Stomach (tissue), 19 donors: ENCODE measurements at places on chromosomes 11 and 22. TPM values are rescaled to one million over a fixed set of nuclear protein-coding genes. Genes with fewer than 3 reads are reported as not detected.

- DNase-seq: no peak
Observed at GRCh38 chr11:75068559-75068958, 28.1 kb downstream of the OR2AT4 start.

- no peak for DNase-seq
Observed at GRCh38 chr11:114155116-114155515, 95.6 kb downstream of the ZBTB16 start.

DNA sequence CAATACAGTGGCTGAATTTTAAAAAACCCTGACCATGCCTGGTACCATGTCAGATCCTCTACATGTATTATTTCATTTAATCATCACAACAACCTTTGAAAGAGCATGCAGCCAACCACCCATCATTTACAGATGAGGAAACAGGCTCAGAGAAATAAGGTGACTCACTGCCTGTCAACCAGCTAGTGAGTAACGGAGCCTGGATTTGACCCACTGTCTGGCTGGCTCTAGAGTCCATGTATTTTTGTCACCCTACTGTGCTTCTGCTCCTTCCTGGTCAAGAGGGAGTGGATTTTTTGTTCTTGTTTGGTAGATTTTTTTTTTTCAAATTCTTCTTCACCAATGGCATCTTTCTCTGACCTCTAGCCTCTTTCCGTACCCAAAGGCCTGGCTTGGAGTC is 77.4 kb downstream of the CWC15 start:
- DNase-seq: no peak

- no peak for DNase-seq
Observed at GRCh38 chr11:22860241-22860640, at the start of gene CCDC179. Gene CCDC179 (minus strand): TSS chr11:22860474. CDS start chr11:22860421, 53 bp downstream.

GRCh38 chr11:65745049-65745448 is 24.5 kb upstream of the RNASEH2C start:
- DNase-seq: no peak

DNA sequence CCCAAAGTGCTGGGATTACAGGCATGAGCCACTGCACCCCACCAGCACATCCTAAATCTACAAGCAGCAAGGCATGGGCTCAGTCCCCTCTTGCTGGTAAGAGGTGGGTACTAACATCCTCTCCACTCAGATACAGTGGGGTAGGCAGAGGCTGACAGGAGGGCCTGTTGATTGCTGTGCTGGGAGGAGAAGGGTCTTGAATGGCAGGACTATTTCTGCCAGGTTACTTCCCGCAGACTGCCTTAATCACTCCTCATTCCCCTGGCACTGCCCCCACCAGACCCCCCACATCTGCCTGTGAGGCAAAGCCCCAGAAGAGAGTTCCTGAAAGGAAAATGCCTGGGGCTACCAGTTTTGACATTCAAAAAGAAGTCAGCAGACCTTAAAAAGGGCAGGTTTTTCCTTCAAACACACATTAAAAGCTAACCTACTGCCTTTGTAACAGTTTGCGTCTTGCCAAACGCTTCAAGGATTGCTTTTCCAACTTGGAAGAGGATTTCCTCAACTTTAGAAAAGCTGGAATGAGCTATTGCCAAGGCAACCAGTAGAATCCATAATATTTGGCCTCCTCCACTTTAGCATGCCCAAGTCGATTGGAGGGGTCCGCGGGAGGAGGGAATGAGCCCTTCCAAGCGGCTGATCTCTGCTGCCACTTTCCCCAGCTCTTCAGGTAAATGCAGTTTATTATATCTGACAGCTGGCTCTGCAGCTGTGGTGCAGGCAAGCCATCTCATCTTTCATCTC is 62.0 kb downstream of the FDX1 start:
- DNase-seq: peak; percentile 50

DNA sequence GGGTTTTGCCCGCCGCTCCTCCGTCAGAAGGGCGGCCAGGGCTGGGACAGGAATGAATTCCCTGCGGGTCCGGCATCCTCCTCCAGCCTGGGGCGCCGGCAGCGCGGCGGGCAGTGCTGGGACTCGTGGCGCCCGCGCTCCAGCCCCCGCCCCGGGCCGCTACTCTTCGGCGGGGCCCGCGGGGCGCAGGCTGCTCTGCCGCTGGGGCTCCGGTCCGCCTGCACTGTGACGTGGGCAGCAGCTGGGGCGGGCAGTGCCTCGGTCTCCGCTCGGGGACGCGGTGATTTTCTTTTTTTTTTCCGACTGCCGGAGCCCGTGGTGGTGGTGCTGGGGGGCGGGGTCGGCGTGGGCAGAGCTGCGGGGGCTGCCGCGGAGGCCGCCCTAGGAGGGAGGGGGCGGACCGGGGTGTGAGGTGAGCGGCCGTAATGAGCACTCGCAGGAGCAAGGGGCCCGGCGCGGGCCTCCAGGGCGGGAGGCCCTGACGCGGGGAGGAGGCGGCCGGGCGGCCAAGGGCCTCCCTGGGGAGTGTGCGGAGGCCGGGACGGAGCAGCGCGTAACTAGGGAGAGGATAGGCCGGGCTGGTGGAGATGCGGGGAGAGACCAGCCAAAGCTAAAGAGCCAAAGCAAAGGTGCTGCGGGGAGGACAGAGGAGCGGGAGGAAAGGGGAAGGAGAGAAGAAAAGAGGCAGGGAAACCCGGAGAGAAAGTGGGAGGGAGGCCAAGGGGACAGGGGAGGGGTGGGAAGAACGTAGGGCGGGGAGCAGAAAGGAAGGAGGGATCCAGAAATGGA is 73.3 kb upstream of the ZBED5 start:
- DNase-seq: peak; percentile 94

- DNase-seq: no peak
Observed at GRCh38 chr11:64267207-64267945, 16.0 kb downstream of the PLCB3 start.

- no peak for DNase-seq
Observed at GRCh38 chr11:65219930-65220213, 38.1 kb downstream of the CAPN1 start.

DNA sequence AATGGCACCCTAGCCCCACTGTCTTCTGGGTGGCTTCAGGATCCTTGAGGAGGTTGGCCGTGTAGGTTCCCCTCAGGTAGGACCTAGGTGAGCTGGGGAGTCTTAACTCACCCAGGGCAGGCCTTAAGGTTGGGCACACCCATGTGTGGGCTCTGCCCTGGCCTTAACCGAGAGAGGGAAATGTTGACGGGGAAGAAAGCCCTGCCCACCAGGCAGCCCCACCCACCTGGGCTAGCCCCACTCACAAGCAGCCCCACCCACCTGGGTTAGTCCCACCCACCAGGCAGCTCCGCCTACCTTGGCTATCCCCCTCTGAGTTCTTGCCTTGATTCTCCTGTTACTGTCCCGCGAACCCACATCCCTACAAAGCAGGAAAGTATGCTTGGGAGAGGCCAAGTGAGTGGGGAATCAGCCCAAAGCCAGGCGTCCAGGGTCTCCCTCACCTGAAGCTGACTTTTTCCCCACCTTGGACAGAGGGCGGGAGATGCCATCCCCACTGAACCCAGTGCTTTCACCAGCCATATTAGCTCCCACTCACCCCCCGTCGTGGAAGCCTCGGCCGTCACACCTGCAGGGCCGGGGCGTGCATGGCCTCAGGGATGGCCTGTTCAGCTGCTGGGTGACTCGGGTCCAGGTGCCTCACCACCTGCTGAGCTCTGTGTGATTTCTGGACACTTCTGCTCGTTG is at the start of gene MYEOV:
MYEOV (plus strand) TSS at position 337 of the 687 bp plus-strand sequence. CDS start 1,200 bp downstream, outside the sequence.
- peak; percentile 67 for DNase-seq

DNA sequence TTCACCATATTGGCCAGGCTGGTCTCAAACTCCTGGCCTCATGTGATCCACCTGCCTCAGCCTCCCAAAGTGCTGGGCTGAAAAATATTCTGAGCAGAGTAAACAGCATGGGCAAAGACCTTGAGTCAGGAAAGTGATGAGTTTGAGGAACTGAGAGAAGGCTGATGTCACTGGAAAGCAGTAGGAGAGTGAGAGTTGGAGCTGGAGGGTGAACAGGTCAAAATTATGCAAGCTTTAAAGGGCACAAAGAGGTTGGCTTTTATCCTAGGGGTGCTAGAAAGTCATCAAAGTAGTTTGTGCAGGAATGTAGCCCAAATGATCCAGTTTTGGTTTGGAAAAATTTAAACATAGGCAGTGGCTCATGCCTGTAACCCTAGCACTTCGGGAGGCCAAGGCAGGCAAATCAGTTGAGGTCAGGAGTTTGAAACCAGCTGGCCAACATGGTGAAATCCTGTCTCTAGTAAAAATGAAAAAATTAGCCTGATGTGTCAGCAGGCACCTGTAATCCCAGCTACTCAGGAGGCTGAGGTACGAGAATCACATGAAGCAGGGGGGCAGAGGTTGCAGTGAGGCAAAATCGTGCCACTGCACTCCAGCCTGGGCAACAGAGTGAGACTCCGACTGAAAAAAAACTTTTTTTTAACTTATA is 44.7 kb upstream of the CXCR5 start:
- no peak for DNase-seq

GRCh38 chr11:9688716-9689511 is 25.0 kb downstream of the SWAP70 start:
- DNase-seq: no peak

- DNase-seq: no peak
Observed at GRCh38 chr22:43535741-43536140, 123.9 kb downstream of the MPPED1 start.

DNA sequence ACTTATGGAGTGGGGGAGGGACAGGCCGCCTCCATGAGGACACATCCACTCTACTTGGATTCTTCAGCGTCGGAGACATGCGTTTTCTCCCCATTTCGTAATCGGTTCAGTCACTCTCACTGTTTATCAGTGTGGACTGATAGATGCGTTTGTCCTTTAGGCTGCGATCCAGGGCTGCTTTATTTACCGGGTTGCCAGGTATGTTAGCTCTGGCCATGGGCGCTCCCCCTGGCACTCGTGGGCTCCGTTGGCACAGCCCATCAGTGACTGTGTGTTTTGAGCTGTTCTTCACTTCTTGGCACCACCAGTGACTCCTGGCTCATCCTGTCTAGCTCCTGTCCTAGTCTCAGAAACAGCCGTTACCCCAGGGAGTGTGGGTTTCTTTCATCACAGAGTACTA is 1203.3 kb downstream of the BRD1 start:
- no peak for DNase-seq

GRCh38 chr11:2409611-2410468 is 9.3 kb downstream of the TSSC4 start:
- peak; percentile 64 for DNase-seq

GRCh38 chr11:107413352-107413751 is 44.3 kb downstream of the CWF19L2 start:
- no peak for DNase-seq

GRCh38 chr11:130472434-130472961 is 24.1 kb downstream of the ADAMTS15 start:
- DNase-seq: no peak

GRCh38 chr11:35943713-35944502 is at the start of gene LDLRAD3:
Gene LDLRAD3 (plus strand): TSS chr11:35944062. CDS start chr11:35944099, 37 bp downstream.
- DNase-seq: peak; percentile 92

- no peak for DNase-seq
Observed at GRCh38 chr22:33726294-33726734, 194.0 kb downstream of the LARGE1 start.

GRCh38 chr11:61327669-61328071 is 5.2 kb downstream of the DDB1 start:
- DNase-seq: no peak

GRCh38 chr22:20571531-20572007 is 64.2 kb downstream of the MED15 start:
- DNase-seq: peak; percentile 43

DNA sequence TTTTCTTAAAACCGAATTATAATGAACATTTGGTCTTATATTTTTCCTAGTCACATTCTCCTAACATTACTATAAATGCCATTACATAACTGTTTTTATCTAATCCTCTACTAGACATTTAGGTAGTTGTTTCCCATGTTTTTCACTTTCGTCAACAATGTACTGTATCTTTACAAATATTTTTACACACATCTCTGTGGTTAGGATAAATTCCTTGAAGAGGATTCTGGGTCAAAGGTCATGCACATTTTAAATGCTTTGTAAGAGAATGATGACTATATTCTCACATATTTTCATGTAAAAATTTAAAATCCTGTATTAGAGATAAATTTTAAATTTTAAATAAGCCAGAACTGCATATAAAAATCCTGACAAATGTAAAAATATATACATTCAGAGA is 61.3 kb upstream of the CLNS1A start:
- DNase-seq: no peak

DNA sequence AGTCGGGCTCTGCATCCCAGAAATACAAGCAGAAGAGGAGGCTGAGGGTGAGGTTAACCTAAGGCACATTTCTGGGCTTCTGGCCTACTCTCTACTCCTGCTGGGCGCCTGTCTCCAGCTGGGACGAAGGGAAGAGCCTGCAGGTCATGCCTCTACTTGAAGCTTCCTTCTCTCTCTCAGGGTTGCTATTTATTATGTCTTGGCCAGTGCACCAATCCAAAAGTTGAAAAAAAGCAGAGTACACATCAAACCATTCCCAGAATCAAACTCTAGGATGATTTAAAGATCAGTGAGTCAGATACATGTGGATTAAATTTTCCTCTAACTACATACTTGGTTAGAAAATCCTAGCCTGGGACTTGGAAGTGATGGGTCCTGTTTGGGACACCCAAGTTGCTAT is 60.2 kb upstream of the CDON start:
- no peak for DNase-seq

DNA sequence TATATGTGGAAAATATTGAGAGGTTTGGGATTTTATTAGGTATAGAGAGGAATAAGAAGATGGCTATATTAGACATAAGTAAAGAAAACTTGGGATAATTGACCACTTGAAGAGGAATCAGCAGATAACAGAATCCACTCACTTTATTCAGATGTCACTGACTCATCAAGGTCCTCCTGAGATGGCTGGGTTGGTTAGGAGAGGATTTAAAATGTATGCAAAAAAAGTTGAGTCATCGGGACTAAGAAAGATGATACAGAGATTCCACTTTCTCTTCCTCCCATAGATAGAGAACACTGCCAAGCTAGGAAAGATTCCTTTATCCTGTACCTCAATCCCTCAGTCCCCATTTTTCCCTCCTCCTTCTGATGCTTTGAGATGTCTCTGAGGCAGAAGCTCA is at the start of gene OR6A2:
OR6A2 (minus strand) TSS at position 288 of the 400 bp plus-strand sequence. CDS start 3,981 bp downstream, outside the sequence.
- DNase-seq: no peak

DNA sequence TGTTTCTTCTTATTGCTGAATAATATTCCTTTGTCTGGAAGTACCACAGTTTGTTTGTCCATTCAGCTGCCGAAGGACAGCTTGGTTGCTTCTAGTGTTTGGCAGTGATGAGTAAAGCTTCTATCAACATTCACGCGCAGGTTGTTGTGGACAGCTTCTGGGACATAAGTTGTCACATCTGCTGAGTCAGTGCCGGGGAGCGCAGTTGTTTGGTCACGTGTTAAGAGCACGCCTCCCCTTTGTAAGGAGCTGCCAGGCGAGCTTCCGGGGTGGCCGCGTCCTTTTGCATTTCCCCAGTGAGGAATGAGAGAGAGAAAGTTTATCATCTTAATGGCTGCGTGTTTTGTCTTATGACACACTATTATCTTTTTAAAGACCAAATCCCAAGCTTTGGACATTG is 30.3 kb downstream of the SAMM50 start:
- DNase-seq: no peak

The SLC25A45 gene
- 101 TPM for total RNA-seq

The SMC1B gene
- total RNA-seq: not detected

The CLMP gene
- 37.8 TPM for total RNA-seq

The MIAT gene
- total RNA-seq: 1.9 TPM

The VPREB1 gene
- total RNA-seq: not detected

The DDX25 gene
- total RNA-seq: not detected

The PLAAT5 gene
- total RNA-seq: 1.8 TPM

The MS4A14 gene
- total RNA-seq: 4.1 TPM

The RTN4RL2 gene
- total RNA-seq: not detected

The SCN3B gene
- 1.4 TPM for total RNA-seq

The GLYAT gene
- total RNA-seq: not detected

The PARVB gene
- 143 TPM for total RNA-seq

The BIRC2 gene
- 52.0 TPM for total RNA-seq

The OR10A3 gene
- total RNA-seq: not detected

The DEPDC7 gene
- total RNA-seq: 3.5 TPM

The CEP126 gene
- total RNA-seq: 2.2 TPM

The SMTNL1 gene
- not detected for total RNA-seq

The TRIM49 gene
- not detected for total RNA-seq
